ENCODE measurements at places on chromosomes 5 and 9.
A peak's percentile ranks its signal among the peaks of the same experiment; 100 is the strongest.

- no peak for DNase-seq
Measured at GRCh38 chr9:108811944-108812343, 43.8 kb downstream of the ACTL7B start.

DNA sequence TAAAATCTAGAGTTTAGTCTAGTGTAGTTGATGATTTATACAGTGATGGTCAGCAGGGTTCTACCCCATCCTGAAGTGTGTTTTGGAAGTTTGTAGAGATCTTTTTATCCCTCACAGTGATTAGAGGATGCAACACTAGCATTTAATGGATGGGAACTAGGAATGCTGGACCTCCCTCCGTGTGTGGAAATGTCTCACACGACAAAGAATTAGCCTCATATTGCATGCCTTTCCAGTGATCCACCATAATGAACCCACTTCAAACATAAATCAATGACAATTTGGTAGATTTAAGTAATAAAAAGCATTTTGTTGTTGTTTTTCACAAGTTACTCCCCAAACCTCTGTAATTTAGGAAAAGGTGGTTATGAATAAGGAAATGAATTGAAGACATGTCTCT, 82.5 kb upstream of the LMNB1 start:
- DNase-seq, result no peak

GRCh38 chr9:19161257-19162025, 34.1 kb upstream of the PLIN2 start:
- DNase-seq, result no peak

DNA sequence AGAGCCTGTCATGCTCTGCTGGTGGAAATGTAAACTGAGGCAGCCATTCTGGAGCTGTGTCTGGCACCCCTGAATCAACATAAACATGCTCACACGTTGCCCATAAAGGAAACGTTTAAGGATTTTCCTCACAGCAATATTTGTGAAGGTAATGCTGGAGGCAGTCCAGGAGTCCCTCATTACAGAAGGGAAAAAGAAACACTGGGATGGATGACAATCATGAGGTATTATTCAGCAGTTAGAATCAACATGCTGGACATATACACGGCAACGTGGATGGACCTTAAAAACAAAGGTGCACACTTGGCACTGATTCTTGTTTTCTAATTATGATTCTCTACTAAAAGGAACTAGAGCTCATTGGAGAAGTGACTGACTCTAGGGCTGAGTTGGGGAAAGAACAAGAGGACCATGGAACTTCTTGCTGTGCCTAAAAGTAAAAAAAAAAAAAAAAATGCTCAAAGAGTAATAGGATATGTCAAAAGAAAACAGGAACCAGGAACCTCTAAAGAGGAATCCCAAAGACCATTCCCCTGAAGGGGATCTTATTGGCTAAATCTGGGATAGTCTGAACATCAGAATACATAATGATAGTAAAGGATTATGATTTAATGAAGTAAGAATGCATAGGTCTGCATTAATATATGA, 18.6 kb downstream of the B4GALT1 start:
- no peak for DNase-seq

DNA sequence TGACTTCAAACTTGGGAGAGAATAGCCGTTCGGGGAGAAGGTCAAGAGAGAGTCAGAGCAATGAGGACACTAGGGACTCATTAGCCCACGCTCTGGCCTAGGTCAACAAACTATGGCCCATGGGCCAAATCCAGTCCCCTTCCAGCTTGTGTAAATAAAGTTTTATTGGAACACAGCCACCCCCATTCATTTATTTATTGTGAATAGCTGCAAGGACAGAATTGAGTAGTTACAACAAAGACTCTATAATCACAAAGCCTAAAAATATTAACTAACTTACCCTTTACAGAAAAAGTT, 33.1 kb upstream of the TRIM32 start:
- DNase-seq, result no peak

- no peak for DNase-seq
Measured at GRCh38 chr9:69905286-69905685, 84.7 kb downstream of the CFAP95 start.

DNA sequence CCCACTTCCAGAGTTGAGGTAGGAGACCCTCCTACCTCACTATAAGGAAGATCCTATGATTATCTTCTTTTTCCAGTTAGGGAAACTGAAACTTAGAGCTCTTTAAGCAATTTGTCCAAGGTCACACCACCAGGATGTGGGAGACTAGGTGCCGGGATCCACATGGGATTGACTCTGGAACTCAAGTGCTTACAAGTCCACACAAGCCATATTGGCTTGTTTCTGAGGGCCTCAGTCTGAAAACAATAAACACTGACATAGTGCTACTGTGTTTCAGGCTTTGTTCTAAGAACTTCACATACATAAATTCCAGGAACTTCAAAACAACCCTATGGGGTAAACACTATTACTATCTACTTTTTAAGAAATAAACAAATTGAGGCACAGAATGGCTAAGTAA, 481.3 kb downstream of the ZSWIM6 start:
- no peak for DNase-seq

- no peak for DNase-seq
Measured at GRCh38 chr9:114607671-114608524, 3.2 kb upstream of the TMEM268 start.

DNA sequence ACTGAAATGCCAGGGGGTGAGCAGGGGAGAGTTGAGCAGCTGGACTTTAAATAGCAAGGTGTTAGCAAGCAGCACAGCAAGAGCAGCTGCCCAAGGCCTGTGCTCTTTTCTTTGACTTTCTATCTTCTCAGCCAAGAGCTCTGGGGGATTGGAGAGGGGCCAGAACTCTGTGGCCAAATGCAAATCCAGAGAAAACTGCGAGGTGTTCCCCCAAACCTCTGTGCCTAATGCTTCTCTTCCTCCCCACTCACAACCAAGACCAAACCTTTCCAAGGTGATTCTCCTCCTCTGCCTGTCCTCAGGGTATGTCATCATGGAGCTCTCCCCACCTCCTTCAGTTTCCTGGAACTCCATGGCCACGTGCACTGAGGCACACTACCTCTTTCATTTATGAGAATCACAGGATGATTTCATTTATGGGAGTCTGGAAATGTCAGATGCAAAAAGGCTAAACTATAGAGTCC, 118.7 kb upstream of the WWC1 start:
- DNase-seq, result no peak

DNA sequence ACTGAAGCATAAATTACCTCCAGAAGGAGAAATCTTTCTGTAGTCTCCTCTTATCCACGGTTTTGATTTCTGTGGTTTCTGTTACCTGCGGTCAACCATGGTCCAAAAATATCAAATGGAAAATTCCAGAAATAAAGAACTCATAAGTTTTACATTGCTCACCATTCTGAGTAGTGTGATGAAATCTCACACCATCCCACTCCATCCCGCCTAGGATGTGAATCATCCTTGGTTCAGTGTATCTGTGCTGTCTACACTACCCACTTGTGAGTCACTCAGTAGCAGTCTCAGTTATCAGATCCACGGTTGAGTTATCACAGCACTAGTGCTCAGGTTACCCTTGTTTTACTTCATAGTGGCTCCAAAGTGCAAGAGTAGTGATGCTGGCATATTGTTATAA, 371.2 kb downstream of the NFIB start:
- no peak for DNase-seq

DNA sequence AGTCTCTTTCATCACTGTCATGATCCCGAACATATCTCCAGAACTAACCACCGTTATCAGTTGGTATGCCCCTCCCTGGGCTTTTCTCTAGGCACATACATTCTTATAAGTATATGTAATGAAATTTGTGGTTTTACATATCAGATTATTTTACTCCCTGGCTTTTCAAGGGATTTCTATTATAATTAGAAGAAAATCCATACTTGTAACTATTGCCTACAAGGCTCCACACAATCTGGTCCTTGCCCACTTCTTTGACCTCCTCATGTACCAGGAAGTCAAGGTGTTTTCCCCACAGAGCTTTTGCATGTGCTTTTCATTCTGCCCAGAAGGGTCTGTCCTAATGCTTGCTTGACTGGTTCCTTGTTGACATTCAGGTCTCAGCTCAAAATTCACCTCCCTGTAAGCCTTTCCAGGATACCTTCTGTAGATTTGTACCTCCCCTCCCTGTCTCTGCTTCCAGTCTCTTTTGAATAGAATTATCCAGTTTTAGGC, 33.6 kb upstream of the HSD17B4 start:
- DNase-seq, result no peak

DNA sequence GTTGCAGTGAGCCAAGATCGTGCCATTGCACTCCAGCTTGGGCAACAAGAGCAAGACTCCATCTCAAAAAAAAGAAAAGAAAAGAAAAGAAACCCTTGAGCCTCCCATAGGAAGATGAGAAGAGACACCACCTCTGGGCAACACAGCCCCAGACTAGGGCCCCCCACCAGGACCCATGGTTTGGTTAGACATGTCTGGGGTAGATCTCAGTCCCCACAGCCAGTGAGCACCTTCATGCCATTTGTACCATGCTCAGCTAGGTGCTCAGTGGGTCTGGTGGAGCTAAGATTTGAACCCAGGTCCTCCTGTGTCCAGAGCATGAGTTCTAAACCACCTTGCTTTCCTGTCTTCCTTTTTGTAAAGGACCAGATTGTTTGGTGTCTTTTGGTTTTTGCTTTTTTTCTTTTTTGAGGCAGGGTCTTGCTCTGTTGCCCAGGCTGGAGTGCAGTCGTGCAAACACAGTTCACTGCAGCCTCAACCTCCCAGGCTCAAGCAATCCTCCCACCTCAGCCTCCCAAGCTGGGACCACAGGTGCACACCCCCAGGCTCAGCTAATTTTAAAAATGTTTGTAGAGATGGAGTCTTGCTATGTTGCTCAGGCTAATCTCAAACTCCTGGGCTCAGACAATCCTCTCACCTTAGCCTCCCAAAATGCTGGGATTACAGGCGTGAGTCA, 11.7 kb downstream of the OLFML2A start:
- DNase-seq, result no peak

DNA sequence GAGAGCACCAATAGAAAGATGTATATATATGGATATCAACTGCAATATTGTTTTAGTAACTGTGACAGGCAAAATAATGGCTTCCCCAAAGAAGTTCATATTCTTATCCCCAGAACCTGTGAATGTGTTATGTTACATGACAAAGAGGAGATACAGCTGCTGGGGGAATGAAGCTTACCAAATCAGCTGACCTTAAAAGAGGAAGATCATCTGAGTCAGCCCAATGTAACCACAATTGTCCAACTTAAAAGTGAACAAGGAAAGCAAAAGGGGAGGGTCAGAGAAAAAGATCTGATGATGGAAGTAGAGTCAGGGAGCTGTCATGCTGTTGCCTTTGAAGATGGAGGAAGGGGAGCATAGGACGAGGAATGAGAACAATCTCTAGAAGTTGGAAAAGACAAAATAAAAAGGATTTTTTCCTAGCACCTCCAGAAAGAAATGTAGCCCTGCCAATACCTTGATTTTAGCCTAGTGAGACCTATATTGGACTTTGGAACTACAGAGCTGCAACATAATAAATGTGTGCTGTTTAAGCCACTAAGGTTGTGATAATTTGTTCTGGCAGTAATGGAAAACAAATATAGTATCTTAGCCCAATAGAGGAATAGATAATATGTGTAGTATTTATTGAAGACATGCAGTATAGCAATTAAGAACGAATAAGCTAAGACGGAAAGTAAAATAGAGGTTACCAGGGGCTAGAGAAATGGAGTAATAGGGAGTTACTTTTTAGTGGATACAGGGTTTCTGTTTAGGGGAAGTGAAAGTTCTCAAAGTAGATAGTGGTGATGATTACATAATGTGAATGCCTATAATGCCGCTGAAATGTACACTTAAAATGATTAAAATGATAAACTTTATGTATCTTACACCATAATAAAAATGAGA, 115.9 kb downstream of the PIK3R1 start:
- no peak for DNase-seq

- no peak for DNase-seq
Measured at GRCh38 chr5:125750861-125751186, 672.4 kb upstream of the GRAMD2B start.

DNA sequence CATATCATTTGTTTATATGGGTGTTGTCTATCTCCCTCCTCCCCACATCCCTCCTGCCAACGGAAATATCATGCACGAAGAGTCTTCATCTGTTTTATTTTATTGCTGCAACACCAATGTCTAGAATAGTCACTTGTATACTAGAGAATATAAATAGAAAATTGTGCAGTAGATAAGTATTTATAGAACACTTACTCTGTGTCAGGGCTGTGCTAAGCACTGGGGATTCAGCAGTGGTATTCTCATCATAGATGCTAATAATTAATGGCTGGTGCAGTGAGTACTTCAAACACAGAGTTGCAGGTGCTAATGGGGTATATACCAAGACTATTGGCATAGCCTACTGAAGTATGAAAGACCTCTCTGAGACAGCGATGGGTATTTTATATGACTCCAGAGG, 353.5 kb upstream of the CDH6 start:
- no peak for DNase-seq

DNA sequence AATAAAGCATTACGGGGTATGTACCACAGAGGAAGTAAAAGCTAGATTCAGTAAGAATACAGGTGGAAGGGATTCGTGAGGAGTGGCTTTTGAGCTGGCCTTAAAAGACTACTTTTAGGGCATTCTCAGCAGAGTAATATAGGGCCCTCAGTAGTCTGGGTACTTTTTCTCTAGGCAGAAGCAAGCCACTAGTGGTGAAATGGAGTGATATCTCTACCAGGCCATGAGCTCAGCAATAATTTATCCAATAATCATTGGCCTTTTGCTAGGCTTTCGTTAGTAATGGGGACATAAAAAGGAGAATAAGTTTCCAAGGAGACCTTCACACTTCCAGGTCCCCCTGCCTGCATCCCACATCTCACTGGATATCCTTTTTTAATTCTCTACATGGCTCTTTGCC, 1.7 kb downstream of the POLR3G start:
- no peak for DNase-seq

GRCh38 chr9:124663046-124663961, 107.8 kb downstream of the NR6A1 start:
- DNase-seq, result no peak

DNA sequence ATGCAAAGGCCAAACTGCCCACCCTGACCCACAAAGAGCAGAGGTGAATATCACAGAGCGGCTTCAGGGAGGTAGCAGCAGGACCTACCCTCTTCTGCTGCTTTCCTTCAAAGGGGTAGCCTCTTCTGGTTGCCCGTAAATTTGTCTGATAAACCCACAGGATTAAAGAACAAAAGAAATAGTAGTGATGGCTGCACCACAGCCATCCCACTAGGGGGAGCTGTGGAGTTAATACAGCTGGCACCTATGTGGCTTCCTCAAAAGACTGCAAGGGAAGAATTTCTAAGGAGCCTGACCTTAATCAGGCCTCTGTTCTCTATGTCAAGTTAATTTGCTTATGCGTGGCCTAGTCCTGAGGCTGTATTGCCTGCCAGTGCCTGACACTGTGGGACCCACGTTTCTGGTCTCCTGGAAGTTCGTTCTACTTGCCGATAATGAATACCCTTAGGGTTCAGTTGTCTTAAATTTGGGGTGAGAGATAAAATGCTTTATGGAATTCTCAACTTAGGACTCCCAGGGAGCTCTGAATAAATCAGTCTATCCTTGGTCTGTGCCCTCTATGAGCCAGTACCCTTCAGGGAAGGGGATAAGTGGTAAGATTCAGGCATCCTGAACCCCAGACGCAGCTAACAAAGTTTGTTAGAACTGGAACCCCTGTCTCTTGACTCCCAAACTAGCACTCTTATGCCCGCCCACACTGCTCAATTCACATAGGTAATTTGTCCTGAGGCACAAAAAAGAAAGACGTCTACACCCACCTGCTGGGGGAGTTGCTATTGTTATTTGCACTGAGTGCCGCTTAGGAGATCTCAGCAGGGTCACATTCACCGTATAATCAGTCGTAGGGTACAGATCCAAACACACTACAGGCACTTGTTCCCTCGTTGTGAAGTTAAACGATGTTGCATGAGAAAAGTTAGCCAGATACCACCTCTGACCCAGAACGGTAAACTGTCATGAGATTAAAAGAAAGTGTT, 77.1 kb downstream of the SUSD1 start:
- peak; percentile 71 for DNase-seq

Measured in memory B cell (primary cell).